ENCODE measurements at places on chromosomes 5 and 9.

DNA sequence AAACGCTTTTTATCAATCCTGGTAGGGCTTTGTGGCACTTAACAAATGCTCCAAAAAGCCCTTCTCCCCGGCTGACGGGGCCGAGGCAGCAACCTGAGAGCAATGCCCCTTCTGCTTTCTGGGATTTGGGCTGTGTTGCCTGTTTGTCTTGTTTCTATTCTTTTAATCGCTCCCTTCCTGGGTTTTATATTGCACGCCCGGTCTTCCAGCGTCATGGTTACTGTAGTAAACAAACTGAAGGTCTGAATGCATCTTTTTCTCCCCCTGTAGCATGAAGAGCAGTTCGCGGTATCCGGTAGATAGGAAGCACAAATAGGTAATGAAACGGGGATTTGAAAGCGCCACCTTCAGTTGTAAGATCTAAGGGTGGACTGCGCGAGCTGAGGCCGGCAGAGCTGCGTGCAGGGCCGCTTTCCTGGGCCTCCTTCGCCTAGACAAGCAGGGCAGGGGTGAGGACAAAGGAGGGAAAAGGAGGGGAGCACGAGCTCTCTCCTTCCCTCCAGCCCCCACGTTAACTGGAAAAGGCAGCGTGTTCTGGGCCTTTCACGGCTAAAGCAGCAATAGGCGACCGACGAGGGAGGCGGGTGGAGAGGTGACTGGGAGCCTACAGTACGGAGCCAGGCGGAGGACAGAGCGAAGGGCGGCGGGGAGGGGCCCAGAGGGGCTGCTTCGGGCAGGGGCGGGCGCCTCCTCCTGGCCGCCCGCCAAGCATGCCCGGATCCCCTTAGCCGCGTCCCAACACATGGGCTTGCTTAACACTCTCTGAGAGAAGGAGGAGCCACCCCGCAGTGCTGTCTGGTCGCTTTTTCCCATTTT, 49.3 kb upstream of the ZNF366 start:
- DNase-seq = peak; percentile 88

- DNase-seq = peak; percentile 70
These were observed 76.6 kb upstream of the XPA start for GRCh38 chr9:97773723-97774122.

DNA sequence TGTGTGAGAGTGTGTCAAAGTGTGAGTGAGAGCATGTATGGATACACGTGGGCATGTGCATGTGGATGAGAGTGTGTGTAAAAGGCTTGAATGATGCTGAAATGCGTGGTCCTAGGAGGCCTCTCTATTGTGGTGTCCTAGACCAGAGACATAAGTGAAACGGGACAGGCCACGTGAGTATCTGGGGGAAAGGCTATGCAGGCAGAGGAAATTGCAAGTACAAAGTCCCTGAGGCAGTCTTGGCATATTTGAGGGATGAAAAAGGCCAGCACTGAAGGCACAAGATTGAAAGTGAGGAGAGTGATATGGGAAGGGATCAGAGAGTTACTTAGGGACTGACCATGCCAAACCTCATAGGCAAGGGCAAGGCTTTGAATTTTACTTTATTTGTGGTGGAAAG, 67.2 kb upstream of the CCDC152 start:
- DNase-seq = no peak

- no peak for DNase-seq
These were observed 204.4 kb downstream of the TRIO start for GRCh38 chr5:14347522-14347921.

DNA sequence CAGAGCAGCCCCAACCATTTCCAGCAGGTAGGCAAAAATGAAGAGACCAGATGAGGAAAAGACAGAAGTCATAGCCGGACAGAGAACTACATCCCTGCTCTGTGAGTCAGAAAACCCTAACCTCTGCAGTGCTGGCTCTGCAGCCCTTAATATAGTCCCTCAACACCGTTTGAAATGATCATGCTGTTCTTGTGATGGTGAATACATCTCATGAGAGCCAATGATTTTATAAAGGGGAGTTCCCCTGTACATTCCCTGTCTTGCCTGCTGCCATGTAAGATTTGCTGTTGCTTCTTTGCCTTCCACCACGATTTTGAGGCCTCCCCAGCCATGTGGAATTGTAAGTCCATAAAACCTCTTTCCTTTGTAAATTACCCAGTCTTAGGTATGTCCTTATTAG, 216.8 kb upstream of the RFX3 start:
- no peak for DNase-seq

DNA sequence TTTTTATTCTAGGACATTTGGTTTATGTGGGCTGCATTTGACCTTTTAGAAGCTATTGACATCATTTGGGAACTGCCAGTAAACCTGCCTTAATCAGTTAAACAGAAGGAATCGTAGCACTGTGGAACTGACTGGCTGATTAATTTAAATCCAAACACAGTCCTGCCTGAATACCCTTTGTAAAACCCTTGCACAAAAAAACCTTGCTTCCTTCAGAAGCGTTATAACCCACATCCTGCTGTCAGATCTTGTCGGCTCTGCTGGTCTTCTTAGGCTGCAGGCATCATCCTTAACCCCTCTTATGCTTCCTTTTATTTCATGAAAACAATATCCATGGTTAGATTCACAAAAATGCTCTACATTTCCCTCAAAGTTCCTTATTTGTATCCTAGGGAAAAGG, 46.3 kb downstream of the PAM start:
- DNase-seq = no peak

DNA sequence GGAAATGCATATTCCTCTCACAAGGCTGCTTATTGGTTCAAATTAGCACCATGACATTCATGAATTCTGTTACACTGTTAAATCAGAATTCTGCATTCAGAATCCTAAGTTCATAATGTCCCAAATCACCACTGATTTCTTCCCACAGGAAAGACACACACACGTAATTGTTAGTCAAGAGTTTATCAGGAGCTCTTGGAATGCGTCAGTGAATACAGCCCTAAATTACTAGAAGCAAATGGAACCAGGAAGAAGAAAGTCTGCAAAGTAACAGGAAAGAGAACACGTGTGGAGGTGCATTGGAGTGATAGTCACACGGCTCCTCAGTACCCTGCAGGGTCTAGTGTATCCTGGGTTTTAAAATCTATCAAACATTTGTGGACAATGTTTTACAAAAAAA, 110.2 kb downstream of the ANXA2R start:
- no peak for DNase-seq

DNA sequence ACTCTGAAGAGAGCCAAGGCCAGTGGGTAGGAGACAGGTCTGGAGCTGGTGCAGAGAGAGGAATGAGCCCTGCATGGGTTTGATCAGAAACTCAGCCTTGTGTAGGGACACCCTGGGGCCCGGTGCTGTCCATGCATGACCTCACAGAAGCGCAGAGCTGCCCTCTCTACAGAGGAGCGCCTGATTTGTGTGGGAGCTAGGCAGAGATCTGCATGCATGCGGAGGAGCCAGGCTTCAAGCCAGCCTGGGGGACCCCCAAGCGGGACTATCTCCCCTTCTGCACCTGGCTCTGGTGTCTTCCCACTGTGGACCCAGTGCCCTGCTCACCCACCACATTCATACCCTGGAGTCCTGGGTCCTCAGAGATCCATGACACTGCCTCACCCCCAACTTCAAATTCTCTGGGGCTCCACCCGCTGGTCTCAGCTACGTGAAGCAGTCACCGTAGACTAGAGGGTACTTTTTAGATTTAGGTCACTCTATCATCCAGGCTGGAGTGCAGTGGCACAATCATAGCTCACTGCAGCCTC, 2.6 kb upstream of the LCN2 start:
- DNase-seq = no peak

- DNase-seq = no peak
These were observed 116.1 kb downstream of the LPAR1 start for GRCh38 chr9:110922145-110922544.

GRCh38 chr9:11235061-11235460, 622.3 kb upstream of the PTPRD start:
- no peak for DNase-seq

DNA sequence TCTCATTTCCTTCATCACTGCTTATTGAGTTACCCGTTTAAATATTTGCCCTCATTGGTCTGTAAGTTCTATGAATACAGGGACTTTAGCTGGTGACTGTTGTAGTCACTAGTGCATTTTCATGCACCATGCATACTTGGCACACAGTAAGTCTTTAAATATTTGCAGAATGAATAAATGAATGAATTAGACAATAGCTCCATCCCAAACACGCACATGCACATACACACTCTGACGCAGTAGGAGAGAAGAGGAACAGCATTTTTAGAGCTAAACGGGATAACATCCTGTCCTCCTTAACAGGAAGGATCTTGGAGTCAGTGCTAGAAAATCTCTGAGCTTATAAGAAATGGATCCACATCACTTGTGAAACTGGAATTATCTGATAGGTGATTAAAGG, 447.7 kb downstream of the KIF4B start:
- DNase-seq = no peak

GRCh38 chr9:15499139-15499538, 11.6 kb downstream of the PSIP1 start:
- no peak for DNase-seq

GRCh38 chr5:99878830-99879229, 656.3 kb upstream of the FAM174A start:
- no peak for DNase-seq

- no peak for DNase-seq
These were observed 60.2 kb downstream of the PPARGC1B start for GRCh38 chr5:149790276-149790675.

Measured in myocyte (in vitro differentiated cells).